ENCODE measurements at places on chromosomes 2 and 18.

GRCh38 chr2:107772353-107772752 is 54.3 kb upstream of the RGPD4 start:
- DNase-seq: no peak

- no peak for DNase-seq
These were observed 23.9 kb downstream of the RAB31 start for GRCh38 chr18:9732031-9732430.

DNA sequence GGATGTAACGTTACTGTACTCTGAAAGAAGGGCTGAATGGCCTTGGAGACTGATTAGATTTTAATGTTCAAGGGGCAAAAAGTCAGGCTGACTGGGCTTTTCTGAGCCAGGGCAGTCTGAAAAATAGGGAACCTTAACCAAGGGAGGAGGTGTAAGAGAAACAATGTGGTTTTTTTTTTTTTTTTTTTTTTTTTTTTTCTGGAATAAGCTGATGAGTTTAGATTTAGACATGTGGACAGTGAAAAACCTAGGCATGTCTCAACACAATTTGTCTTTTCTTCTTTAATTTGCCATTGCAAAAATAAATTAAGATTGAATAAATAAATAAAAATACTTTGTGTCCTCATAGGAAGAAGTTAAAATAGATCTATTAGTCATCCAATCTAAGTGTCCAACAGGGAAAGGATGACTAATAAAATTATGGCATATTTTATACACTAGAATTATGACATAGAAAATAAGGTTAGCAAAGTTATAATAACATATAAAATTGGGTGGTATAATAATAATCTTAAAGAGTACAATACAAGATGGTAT is 237.6 kb upstream of the TRIB2 start:
- DNase-seq: no peak

- no peak for DNase-seq
These were observed 248.9 kb downstream of the MYCN start for GRCh38 chr2:16189029-16189835.

DNA sequence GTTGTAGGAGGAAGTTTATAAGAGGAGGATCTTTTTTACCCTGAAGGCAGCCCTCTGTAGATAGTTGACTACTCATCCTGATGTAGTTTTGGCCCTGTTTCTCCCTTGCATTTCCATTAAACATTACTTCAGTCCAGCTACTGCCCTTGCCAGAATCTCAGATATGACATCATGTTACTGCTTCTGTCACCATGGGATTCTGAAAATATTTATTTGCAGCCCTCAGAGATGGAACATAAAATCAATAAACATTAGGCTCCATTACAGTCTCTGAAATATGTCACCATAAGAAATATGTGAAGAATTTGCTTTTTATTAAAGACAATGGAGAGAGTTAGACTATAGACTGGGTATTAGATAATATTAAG is 68.7 kb upstream of the STK39 start:
- no peak for DNase-seq

DNA sequence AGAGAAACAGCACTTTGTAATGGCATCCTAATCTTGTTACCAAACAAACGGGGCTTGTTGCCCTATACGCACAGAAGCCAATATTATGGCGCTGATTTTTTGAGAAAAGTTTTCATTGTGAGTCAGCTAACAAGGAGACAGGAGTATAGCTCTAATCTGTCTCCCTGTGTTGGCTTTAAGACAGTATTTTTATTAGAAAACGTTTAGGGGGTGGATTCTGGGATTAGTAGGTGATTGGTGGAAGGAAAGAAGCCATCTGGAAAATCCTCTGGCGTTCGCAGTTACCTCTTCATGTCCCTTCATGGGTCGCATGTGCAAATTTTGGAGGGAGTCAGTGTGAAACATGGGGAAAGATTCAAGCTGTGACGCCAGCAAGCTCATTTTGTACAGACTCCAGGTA is 698 bp upstream of the TMEM237 start:
- no peak for DNase-seq

DNA sequence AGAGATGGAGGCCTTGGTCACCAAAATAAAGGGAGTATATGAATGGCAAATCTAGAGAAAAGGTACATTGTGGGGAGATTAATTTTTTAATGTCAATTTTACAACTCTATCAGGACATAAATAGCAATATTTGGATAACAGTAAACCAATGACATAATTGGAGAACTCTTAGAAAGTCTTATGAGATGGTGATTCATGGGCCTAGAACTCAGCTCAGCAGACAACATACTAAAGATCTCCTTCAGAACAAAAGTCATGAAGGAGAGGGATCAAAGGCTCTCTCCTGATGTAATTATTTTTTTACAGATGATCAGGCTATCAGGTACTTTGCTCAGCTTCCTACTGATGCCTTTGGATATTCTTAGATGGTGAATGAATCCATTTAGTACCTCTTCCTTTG is 90.0 kb downstream of the CRACDL start:
- DNase-seq: no peak

DNA sequence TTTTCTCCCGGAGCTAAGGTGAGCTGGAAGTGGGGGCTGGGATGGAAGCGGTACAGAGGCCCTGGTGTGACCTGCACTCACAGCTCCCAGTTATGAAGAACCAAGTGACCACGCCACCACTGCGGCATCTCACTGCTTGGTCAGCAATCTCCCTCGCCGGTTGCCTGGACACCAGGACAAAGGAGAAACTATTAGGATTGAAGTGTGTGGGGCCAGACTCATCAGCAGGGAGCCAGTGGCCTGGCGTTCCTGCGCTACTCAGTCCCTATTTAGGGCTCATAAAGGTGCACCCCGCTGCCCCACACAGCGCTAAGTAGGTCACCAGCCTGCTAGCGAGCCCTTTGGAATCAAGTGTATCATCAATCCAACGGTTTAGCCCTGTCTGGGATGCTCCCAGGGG is 82.9 kb downstream of the ZCCHC2 start:
- DNase-seq: no peak

Data from nephron progenitor cell (in vitro differentiated cells).